ENCODE measurements at places on chromosomes 6 and 20.

DNA sequence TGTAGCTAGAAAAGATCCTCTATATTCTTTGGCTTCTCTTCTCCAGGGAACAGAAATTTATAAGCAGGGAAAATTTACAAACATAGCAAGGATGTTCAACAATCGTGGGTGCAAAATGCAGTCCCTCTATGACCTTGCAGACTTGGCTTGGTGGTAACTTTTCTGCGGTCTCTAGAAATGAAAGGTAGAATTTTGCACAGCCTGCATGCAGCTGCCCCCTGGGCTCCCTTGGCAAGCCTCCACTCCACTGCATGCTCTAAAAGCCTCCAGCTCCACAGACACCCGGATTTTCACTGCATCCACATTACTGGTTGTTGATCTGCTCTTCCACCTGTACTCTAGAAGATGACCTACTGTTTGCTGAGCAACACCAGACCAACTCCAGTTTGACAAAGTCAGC, 236.5 kb upstream of the EYS start:
- DNase-seq = no peak

DNA sequence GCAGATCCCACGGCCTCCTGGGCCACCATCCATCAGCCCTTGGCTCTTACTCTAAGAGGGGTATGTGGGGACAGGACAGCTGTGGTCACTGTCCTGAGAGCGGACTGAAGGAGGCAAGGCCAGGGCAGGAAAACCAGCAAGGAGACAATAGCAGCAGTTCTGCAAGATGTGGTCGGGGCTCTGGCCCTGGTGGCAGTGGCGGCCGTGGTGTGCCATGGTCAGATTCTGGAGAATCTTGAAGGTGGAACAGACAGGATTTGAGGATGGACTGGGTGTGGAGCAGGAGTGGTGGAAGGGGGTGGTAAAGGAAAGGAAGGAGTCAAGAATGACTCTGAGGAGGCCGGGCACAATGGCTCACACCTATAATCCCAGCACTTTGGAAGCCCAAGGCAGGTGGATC, 5.9 kb upstream of the MAP1LC3A start:
- no peak for DNase-seq

DNA sequence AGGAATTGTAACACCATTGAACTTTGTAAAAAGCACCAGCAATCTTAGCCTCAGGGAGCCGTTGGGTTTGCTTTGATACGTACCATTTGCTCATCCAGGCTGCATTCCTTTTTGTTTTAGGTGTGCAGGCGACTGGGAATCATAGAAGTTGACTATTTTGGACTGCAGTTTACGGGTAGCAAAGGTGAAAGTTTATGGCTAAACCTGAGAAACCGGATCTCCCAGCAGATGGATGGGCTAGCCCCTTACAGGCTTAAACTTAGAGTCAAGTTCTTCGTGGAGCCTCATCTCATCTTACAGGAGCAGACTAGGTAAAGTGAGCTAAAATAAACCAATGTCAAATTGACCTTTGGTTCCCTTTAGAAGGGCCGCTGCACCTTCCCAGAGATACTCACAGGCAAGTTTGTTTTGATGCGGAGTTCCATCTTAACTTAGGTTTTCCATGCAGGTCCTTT, 1.6 kb downstream of the MYLIP start:
- no peak for DNase-seq

DNA sequence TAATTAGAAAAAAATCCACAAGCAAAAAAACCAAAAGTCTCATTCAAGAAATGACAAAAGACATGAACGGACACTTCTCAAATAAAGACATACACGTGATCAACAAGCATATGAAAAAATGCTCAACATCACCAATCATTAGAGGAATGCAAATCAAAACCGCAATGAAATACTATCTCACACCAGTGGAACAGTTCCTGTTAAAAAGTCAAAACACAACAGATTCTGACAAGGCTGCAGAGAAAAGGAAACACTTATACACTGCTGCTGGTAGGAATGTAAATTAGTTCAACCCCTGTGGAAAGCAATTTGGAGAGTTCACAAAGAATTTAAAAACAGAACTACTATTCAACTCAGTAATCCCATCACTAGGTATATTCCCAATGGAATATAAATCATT, 58.0 kb downstream of the IRAK1BP1 start:
- DNase-seq = no peak

GRCh38 chr20:35263532-35264341, 14.2 kb downstream of the MMP24OS start:
- no peak for DNase-seq

- no peak for DNase-seq
These were observed 47.4 kb upstream of the PAK5 start for GRCh38 chr20:9886227-9886626.

- DNase-seq = no peak
These were observed 312.4 kb downstream of the GRIK2 start for GRCh38 chr6:101705866-101706265.

- no peak for DNase-seq
These were observed 13.6 kb upstream of the PPP1R16B start for GRCh38 chr20:38791940-38792339.

DNA sequence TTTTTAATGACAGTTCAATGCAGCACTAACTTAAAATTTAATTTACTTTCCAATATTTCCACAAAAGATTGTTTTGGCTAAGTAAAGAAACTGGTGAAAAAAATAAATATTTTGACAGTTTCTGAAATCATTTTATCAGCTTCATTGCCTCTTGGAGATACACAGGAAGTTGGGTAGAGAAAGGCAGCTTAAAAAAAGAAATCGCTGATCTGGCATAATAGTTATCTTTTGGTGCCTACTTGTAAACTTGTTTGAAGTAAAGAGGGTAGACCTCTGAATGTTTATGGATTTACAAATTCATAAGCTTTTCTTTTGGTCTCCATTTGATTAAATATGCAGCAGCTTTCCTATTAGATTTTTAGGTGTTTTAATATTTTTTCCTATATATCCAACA, 103.4 kb downstream of the RTN4IP1 start:
- DNase-seq = no peak

DNA sequence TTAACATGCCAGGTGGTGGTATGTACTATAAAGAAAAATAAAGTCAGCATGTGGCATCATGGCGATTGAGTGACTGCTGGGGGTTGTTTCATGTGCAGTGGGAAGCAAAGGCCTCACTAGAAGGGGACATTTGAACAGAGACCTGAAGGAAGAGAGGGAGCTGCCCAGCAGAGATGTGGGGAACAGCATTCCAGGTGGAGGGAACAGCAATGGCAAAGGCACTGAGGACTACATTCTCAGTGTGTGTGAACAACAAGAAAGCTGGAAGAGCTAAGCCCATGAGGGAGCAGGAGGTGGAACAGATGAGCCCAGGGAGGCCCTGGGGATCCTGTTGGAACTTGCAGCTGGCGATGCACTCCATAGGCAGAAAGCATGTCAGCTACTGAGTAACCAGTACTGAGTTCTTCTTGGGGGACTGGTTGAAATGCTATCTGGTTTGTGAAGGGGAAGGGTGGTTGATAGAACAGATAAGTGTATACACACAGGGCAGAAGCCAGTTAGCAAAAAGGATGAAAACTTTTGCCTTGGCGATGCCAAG, 29.2 kb downstream of the NOX3 start:
- DNase-seq = no peak

GRCh38 chr6:4910037-4910760, 93.6 kb downstream of the RPP40 start:
- no peak for DNase-seq

DNA sequence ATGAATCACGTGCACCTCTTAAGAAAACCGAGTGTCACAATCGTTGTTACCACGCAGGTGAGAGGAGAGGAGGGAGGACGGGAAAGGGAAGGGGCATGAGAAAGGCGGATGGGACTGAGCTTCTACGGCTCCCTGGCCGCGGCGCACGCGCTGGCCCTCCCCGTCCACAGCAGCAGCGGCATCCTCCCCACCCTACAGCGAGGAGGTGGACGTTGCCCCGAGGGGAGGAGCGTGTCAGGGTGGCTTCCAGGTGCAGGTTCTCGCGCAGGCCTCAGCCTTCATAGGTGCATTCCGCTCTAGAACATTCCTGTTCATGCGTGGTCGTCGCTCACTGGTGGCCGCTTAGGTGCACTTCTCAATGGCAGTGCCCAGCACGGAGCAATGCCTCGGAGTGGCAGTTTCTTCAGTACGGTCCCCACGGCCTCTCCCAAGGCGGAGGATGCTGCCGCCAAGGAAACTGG, 29.7 kb upstream of the AFDN start:
- no peak for DNase-seq

- DNase-seq = no peak
These were observed 151.7 kb downstream of the TMEM200A start for GRCh38 chr6:130517444-130517931.

GRCh38 chr6:32785781-32786533, 22.6 kb upstream of the HLA-DQB2 start:
- no peak for DNase-seq
